ENCODE measurements at places on chromosomes 5 and 9.

- DNase-seq: no peak
Observed at GRCh38 chr9:96133321-96134021, 168.5 kb downstream of the HSD17B3 start.

DNA sequence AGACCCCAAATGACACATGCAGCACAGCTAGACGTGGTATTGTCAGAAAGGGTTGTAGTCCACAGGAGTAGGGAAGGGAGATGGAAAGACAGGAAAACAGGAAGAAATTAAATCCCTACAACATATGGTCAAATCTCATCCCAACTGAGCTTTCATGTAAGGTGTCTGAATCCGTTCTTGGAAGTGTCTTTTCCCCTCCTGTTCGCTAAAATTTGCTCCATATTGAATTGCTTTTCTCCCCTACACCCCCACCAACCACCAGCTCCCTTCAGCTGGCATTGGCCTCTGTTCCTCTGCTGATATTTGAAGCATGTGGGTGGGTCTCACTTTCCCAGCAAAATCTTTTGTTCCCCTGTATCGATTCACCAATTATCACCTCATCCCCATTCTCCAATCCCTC, 376.2 kb upstream of the WWC1 start:
- DNase-seq: no peak

DNA sequence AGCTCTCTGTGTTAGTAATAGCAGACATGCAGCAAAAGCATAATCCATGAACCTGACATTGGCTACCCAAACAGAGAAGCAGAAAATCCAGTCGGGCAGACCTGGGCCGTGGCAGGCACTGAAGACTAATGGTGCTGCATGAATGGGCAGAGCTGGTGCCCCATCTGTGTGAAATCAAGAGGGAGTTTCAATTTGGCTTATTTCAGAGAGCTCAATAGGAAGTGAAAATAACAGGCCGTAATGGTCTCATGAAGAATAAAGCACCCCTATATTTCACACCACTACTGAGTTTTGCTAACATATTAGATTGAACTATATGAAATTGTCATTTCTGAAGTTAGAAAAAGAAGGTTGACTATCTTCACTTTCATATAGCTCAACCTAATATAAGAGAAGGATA, 149.7 kb downstream of the ENC1 start:
- no peak for DNase-seq

DNA sequence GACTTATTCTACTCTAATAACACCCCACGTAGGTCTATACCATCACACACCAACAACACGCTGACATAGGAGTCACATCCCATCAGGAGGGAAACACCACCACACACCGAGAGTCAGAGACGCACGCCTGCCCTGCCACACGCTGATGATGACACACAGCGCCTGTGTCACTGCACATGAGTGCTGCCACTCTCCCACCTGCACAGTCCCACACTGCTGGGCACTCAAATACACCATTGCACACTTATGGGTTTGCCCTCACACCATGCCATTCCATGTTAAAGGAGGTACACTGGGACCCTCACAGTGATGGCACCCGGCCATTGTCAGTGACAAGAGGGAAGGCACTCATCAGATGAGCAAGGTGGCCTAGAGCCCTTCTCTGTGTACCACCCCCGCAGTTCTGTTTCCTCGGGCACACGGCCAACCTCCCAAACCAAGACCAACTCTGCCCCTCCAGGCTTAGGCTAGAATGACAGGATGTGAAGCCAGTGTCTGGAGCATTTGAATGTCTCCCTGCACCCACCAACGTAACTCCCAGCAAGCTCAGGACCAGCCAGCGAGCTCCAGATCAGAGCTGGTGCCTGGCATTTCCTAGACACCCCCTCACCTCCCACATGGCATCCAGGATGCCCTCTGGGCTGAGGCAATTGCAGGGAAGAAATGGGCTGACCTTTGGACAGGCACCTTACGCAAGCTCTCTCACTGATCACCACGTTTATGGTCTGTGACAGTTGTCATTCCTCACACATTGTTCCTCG, 3.6 kb upstream of the CPLX2 start:
- no peak for DNase-seq

DNA sequence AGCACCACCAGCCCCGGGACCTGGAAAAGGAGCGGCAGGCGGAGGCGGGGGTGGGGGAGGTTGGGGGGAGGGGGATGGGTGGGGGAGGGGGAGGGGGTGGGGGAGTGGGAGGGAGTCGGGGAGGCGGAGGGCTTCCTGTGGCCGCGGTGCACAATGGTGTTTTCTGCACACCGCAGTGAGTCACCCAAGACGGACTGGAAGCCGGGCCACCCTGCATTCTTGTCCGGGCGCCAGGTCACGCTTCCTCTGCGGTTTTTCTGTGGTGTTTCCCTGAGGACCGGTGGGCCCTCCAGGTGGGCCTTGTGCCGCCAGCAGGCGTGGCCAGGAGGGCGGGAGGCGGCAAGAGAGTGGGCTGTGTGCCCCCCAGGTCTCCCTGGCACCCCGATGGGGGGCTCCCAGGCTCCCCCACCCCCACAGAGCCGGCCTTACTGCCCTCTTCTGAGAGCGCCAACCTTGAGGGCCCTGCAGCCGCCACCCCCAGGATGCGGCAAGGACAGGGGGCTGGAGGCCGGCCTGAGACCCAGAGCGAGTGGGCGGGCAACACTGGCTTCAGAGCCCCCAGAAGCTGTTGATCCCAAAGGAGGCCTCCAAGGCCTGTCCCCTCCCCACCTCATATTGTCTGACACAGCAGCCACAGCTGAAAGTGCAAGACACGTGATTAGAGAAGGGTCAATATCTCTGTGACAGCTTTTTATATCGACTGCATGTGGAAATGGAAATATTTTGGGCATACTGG, 11.1 kb downstream of the EXD3 start:
- DNase-seq: peak; percentile 76

DNA sequence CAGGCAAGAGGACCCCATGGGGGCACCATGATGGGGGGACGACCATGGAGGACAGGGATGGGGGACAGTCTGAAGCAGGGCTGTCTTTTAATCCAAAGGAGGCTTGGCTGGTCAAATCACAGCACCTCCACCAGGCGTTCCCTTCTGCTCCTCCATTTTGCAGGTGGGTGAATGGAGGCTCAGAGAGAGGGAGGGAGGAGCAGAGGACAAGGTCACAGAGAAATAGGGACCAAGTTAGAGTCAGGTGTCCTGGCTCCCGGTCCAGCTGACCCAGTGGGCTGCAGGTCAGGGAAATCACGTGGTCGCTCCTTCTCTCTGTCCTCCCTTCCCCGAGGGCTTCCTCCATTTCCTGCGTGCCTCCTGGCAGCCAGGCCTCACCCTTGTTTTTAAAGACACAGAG, 156.4 kb upstream of the SMIM23 start:
- DNase-seq: no peak

DNA sequence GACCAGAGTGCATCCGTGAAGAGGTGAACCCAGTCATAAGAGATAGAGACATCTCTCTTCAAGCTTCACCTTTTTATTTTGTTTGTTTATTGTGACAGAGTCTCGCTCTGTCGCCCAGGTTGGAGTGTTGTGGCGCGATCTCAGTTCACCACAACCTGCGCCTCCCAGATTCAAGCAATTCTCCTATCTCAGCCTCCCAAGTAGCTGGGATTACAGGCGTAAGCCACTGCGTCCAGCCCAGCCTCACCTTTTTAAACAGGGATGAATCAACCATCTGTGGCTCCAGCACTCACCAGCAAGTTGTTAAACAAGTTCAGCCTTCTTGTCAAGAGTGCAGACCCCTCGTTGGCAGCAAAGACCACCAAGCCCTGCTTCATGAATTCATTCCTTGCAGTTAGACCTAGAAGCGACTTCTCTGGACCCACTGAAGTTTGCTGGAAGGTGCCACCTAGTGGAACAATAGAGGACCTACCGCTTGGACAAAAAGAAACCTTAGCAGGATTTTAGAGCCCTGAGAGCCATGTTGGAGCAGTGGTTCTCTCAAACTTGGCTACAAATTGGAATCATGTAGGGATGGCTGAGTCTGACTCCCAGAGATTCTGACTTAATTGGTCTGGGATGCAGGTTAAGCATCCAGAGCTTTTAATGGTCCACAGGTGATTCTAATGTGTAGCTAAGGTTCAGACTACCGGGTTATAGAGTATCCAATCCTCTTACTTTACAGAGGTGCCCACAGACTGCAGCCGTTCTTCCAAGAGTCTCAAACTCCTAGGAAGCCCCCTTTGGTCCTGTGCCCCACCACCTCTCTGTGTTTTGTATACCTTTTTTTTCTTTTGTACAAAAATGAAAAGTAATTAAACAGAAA, 10.5 kb upstream of the GALNT10 start:
- DNase-seq: peak; percentile 67

DNA sequence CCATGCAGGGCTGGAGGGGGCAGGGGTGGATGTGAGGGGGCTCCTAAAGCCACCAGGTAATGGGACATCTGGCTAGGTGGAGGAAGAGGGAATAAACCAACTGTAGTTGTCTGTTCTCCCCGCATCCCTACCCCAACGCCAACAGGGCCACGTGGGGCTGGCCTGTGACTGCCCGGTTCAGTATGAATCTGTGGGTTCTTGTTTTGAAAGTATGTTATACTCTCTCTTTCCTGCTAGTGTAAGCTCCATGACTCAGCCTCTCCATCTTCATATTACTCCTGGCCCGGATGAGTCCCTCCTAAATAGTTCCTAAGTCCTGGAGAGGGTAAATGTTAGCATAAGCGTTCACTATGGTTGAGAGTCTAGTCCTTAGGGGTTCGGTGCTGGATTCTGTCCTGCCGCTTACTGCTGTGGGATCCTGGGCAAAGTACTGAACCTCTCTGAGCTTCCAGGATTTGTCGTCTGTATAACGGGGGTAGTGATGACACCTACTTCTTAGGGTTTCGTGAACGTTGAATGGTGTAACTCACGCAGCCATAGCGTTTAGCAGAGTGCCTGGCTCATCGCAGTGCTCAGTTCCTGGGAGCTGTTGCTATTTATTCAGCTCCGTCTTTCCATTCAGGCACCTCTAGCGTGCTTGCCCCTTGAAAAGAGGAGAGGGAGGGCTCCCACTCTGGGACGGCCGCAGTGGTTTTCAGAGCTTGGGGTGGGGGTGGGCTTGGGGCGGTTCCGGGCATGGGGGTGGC, 28.8 kb downstream of the LHX2 start:
- peak; percentile 28 for DNase-seq

GRCh38 chr9:113985968-113986585, 92.0 kb downstream of the AMBP start:
- DNase-seq: no peak

DNA sequence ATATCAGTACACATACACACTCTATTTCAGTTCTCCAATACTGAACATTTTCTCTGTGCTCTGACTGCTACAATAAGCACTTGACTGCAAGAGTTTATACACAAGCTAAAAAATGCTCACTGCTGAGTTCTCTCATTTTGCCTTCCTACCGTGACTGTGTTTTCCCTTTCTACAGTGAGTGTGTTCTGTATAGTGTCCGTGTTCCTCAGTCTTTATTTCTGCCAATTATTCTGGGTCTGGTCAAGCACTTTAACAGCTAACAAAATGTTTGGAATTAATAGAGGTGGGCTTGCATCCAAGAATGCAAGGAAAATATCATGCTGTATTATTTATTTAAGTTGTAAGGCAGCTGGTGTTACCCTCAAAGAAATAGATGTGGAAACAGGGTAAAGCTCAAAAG, 217.0 kb upstream of the NREP start:
- no peak for DNase-seq

GRCh38 chr9:8365029-8365428, 565.5 kb upstream of the DMAC1 start:
- peak; percentile 4 for DNase-seq

GRCh38 chr5:45376417-45376816, 319.8 kb downstream of the HCN1 start:
- peak; percentile 8 for DNase-seq

GRCh38 chr9:108672475-108673190, 183.2 kb downstream of the ACTL7B start:
- DNase-seq: peak; percentile 9

DNA sequence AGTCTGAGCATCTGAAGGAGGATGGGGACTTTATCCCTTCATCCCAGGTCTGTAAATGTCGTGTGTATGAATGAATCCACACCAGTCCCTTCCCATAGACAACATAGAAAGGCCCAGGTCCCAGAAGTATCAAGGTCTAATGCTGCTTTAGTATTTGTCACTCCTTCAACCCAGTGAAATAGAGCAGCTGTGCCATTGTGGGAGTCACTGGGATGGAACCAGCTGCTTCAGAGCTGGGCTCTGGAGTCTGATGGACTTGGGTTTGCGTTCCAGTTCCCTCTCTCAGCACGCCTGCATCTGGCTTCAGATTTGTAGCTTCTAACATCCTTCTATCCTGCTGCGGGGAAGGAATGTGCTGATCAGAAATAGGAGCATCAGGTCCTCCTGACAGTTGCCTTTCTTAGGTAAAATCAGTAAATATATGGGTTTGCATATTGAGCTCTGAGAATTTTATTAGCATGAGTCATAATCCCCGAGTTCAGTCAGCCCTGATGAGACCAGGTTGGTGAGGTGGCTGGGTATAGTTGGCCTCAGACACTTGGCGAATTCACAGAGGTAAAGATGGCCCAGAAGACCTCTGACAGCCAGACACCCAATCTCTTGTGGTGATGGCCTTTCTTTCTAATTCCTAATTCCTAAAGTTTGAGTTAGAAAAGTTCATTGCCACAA, 10.1 kb downstream of the ACO1 start:
- DNase-seq: no peak

DNA sequence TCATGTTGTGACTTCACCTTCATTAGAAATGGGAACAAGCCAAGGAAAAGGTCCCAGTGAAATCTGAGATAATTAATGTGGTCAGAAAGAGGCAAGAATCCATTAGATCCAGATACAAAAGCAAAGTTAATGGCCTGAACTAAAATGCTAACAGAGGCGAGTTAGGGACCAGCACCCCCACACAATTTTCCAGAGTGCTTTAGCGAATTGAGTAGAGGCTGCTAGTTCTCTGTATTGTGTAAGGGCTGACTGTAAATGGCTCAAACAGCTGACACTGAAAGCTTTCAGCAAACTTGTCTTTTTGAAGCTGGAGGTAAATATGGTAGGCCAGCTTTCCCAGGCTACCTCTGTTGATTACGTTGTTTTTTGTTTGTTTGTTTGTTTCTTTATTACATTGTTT, 75.5 kb downstream of the CSNK1A1 start:
- no peak for DNase-seq

DNA sequence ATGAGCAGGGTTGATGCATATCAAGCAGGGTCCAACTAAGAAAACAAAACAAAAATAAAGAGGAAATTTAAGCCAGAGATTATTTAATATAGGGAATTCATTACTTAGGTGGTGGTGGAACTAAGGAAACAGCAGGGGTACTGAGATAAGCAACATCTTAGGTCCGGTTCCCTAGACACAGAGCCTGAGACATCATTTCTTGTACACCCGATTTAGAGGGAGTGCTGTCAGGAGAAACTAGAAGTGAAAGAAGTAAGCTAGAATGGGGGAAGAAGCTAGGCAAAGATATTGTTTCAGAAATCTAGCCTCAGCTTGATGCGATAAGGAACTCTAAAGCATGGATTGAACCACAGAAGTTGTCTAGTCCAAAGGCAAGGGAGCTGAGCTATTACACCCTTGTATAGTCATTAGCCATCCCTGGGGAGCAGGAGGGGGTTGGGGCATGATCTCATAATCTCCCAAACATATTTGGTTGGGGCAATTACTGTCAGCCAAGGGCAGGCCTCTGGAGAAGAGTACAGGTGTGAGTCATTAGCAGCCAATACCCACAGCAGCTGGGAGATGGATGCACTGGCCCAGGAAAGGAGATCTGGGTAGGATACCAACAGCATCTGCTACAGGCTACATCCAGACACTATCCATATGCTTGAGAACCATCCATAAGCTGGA, 194.5 kb downstream of the ARL15 start:
- peak; percentile 56 for DNase-seq

All from AG10803 (cell line).